ENCODE measurements at places on chromosomes 12 and 14. TPM values are rescaled to one million over a fixed set of nuclear protein-coding genes. Genes with fewer than 3 reads are reported as not detected.

Gene SRRM4
- not detected for total RNA-seq

Gene OR4K15
- not detected for total RNA-seq

Gene SRSF9
- 225 TPM for total RNA-seq

Gene SLC8A3
- not detected for total RNA-seq

Gene SMIM41
- total RNA-seq, result not detected

Gene HOXC11
- total RNA-seq, result 0.54 TPM

Gene CCDC196
- total RNA-seq, result not detected

Gene GUCY2C
- total RNA-seq, result not detected

Gene CRY1
- total RNA-seq, result 25.4 TPM

Gene TM7SF3
- 73.7 TPM for total RNA-seq

Gene LRP1-AS
- not detected for total RNA-seq

Gene CLEC14A
- not detected for total RNA-seq

Gene RFX4
- total RNA-seq, result not detected

Gene AKAP5
- total RNA-seq, result 0.40 TPM

Gene ATF1
- 45.0 TPM for total RNA-seq

Gene EIF2S3B
- 0.88 TPM for total RNA-seq

Gene KRT75
- 0.13 TPM for total RNA-seq

Gene EPS8
- 43.1 TPM for total RNA-seq

Gene ITGB7
- total RNA-seq, result 0.33 TPM

Gene PEBP1
- 280 TPM for total RNA-seq

Gene CHD8
- 39.7 TPM for total RNA-seq

Gene REM2
- 0.44 TPM for total RNA-seq

Gene POTEM
- not detected for total RNA-seq

Gene TMTC1
- 0.06 TPM for total RNA-seq

Gene CEP290
- 6.6 TPM for total RNA-seq

Gene SLC2A14
- total RNA-seq, result not detected

Gene DCN
- not detected for total RNA-seq

Gene TMEM179
- 0.28 TPM for total RNA-seq

Gene FAR2
- not detected for total RNA-seq

Gene ALX1
- total RNA-seq, result 6.7 TPM

Gene WASHC4
- total RNA-seq, result 21.5 TPM

Gene SERPINA10
- total RNA-seq, result 0.04 TPM

Gene GABARAPL1
- total RNA-seq, result 40.2 TPM

Gene PAX9
- total RNA-seq, result 2.5 TPM

Gene CLEC4A
- not detected for total RNA-seq

Gene AGAP2
- total RNA-seq, result 0.12 TPM

Gene WNT1
- not detected for total RNA-seq

Data from A549 treated with CORT108297 at 1 μM for 4 hours (cell line).